Dorsolateral prefrontal cortex (tissue), 122 donors: ENCODE measurements at places on chromosomes 12 and 14. TPM values are rescaled to one million over a fixed set of nuclear protein-coding genes. Genes with fewer than 3 reads are reported as not detected.

The AKAP5 gene
- total RNA-seq, result 18.1 TPM

The NOS1 gene
- 9.3 TPM for total RNA-seq

The FGF6 gene
- total RNA-seq, result not detected

The OLR1 gene
- total RNA-seq, result 4.8 TPM

The GLRX5 gene
- total RNA-seq, result 43.1 TPM

The NKX2-1 gene
- 0.51 TPM for total RNA-seq

The AGAP2 gene
- total RNA-seq, result 262 TPM

The GDF3 gene
- total RNA-seq, result not detected

The NEUROD4 gene
- total RNA-seq, result not detected
